ENCODE measurements at places on chromosomes 3 and 15.

- no peak for DNase-seq
These were observed 99.6 kb upstream of the UBE2E1 start for GRCh38 chr3:23706111-23706510.

- DNase-seq, result no peak
These were observed 332.3 kb downstream of the SHQ1 start for GRCh38 chr3:72515941-72516340.

- no peak for DNase-seq
These were observed 1.0 kb downstream of the OGG1 start for GRCh38 chr3:9750556-9751411.

DNA sequence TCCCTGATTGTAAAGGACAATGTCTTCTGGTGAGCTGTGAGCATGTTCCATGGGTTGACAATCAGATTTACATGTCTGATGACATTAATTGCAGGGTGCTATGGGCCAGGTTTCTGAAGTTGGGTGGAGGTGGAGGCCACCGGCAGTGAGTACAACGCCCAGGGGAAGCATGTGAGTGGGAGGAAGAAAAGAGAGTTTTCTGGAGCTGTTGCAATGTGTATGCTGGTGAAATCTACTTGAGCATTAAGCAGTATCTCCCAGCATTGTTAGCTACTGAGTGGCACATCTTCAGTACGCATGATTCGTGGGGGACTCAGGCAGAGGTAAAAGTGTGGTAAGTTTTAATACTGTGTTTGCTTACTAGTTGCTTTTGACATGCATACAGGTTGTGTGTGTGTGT is 26.6 kb downstream of the TMEM45A start:
- no peak for DNase-seq

- DNase-seq, result no peak
These were observed 40.4 kb downstream of the GOLGA6A start for GRCh38 chr15:74041777-74042435.

DNA sequence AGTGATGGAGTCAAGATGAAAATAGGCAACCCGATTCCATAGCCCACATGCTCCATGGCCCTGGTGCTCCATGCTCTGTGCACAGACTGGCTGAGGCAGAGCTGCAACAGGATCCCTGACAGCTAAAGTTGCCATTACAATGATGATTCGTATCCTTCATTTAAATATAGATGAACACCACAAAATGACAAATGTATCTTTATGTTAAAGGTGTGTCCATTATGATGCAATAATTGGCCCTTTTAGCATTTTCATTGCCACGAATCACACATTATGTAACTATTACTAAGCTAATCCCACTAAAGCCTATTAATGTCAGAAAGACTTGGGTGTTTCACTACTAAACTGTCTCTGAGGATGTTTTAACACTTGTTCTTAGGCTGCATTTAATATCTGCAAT is 270.2 kb upstream of the THBS1 start:
- no peak for DNase-seq

GRCh38 chr3:55765906-55766701 is 279.0 kb upstream of the WNT5A start:
- no peak for DNase-seq

DNA sequence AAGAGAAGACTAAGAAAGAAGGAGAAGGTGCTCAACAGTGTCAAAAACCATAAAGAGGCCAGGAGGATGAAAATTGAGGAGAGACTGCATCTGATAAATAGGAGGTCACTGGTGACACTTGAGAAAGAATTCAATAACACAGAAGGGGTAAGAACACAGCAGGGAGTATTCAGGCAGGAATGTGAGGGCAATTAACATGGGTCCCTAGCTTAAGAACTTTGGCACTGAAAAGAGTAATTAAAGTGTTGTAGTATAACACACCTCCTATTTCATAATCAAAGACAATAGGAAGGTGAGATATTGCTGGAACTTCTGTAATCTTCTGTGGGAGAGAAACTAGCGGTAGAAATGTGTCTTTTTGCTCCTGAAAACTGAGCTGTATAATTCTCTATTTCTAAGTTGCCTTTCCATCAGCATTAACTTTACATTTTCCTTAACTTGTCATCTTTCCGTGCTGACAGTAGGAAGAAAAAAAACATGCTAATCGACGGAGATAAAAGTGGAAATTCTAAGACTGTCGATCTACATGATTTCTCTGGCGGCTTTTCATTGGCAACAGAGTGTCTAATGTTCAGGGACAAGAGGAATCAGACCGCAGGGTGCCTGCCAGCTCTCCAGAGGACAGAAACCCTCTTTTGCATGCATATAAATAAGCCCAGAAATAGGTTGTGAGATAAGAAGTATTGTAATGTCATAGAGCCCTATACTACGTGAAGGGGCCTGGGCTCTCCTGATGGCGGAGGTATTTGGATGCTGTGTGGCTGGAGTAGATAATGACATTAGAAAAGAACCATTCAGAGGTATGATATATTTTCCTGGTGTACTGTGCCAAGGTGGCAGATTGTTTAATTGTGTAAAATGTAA is 147.9 kb upstream of the GAP43 start:
- DNase-seq, result no peak

DNA sequence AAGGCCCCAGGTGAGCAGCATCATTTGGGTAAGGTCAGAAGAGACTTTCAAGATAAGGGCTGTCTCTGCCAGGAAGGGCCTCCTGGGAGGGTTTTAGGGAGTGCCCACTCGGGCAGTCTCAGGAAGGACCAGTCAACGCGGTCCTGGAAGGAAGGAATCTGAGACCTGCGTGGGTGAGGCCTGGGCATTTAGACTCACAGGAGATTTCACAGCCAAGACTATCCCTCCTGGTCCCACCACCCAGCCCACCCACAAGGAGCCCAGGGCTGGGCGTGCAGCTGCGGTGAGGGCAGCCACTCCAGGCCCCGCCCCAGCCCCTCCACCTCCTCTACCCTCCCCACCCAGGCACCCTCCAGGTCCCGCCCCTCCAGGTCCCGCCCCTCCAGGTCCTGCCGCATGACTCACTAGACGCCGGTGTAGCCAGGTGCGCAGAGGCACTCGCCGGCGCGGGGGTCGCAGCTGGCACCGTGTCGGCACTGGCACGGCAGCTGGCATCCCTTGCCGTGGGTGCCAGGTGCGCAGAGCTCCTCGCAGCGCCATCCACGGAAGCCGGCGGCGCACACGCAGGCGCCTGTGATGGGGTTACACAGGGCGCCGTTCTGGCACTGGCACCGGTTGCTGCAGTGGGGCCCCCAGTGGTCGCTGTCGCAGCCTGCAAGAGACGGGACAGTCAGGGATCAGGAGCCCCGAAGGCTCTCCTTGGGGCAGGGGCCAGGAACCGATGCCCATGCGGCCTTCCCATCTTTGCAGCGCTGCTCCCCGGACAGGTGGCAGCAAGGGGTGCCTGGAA is 112.7 kb downstream of the RAB11A start:
- peak; percentile 56 for DNase-seq

- DNase-seq, result no peak
These were observed 25.1 kb upstream of the SH3GL3 start for GRCh38 chr15:83422081-83422480.

DNA sequence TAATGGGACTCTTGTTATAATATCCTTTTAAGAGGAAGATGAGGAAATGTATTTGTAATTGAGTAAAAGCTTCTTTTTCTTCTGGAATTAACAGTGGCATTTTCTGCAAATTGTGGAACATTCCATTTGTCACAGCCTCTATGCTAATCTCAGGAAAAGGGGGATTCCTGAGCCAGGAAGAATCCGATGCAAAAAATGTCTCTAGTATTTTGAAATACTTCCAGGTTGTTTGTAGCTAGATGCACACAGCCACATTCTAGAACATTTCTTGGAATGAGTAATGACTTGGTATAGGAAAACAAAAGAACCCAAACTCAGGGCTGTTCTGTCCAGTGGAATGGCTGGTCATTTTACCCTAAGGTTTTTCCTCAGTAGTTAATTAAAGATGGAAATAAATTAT is 98.5 kb upstream of the SLC2A2 start:
- no peak for DNase-seq

DNA sequence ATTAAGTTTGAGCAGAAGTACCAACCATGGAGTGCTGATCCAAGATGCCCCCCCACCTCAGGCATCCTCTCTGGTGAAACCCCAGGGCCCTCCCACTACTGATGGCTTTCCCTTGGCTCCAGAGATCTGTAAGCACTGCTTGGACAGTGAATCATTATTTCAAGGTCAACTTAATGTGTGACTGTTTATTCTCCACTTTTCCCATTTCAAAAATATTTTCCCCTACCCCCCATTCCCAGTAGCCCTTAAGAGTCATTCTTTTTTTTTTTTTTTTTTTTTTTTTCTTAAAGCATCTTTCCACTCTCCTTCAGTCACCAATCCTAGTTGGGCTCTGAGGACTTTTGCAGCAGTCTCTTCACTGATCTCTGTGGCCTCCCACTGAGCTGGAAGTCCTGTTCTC is 82.6 kb downstream of the PCCB start:
- DNase-seq, result no peak

DNA sequence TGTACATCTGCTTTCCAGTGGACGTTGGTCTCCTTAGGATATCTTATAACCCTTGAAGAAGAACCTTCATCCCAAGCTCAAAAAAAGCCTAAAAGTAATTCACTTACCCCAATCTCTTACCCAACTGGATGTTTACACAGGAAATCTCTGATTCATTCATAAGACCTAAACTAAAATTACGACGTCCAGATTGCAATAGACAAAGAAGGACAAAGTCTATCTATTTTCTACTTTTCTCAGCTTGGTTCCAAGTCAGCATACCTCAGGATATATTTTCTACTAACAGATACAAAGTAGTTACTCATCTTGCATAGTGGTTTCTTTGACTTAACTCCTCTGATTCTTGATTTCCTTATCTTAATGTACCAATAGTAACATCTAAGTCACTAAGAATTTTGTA is 669.9 kb downstream of the OTOL1 start:
- no peak for DNase-seq

GRCh38 chr3:184656458-184656828 is 55.4 kb downstream of the MAGEF1 start:
- no peak for DNase-seq

GRCh38 chr15:45585069-45585791 is 1.9 kb upstream of the BLOC1S6 start:
- no peak for DNase-seq

- DNase-seq, result no peak
These were observed 29.7 kb upstream of the SPATA12 start for GRCh38 chr3:57030721-57031120.

GRCh38 chr3:46830801-46831200 is 32.4 kb downstream of the MYL3 start:
- no peak for DNase-seq

DNA sequence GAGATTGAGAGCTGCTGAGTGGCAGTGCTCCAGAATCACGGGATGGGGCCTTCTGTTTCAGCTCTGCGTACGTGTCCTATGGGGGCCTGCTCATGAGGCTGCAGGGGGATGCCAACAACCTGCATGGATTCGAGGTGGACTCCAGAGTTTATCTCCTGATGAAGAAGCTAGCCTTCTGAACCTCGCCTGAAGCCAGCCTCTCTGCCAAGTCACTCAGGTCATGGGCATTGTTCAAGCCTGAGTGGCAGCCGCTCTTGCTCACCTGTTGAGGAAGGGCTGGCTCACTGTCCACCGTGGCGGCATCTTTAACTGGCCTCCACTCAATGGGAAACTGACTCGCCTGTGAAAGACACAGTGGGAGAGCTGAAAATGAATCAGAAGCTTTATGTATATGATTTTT is 6.6 kb downstream of the POLR2H start:
- no peak for DNase-seq

- no peak for DNase-seq
These were observed 452.1 kb upstream of the RASGRP1 start for GRCh38 chr15:39016706-39017105.

GRCh38 chr15:71109130-71109529 is 6.1 kb upstream of the THSD4 start:
- DNase-seq, result no peak
